A673 (cell line): ENCODE measurements at places on chromosomes 12 and 14. TPM values are rescaled to one million over a fixed set of nuclear protein-coding genes. Genes with fewer than 3 reads are reported as not detected.

The CMKLR1 gene
- total RNA-seq, result 0.24 and 0.57 TPM in 2 replicates

The RNF10 gene
- total RNA-seq, result 225 and 240 TPM in 2 replicates

DNA sequence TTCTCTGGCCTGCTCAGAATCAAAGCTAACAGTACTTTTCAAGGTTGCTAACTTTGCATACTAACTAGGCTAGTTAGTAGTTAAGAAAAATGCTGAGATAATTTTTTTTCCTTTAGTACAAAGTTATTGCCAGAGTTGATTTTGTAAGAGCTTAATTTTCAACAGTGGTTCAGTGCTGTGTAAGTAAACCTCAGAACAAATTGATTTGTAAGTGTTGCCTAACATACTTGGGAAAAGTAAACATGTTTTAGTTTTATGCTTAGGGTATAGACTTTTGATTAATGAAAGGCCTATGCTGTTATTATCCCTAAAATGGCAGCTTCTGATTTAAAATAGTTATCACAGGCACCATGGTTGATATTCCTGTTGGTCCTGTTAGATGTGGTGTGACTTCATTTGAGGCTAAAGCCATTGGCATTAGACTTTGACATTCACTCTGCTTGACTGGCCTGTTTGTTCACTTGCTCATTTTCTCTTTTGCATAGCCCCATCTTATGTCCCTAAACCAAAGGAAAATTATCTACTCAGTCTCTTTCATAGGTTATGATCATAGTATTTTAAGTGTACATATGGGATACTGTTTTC is 5.2 kb downstream of the CMAS start:
- no peaks in the 10 kb centered on the region for H3K27me3 ChIP-seq
- peaks cover 7% of the 10 kb centered on the region for H3K4me1 ChIP-seq
- H3K4me3 ChIP-seq, result no peak overlapping the region
- no peak overlapping the region for H3K27ac ChIP-seq

DNA sequence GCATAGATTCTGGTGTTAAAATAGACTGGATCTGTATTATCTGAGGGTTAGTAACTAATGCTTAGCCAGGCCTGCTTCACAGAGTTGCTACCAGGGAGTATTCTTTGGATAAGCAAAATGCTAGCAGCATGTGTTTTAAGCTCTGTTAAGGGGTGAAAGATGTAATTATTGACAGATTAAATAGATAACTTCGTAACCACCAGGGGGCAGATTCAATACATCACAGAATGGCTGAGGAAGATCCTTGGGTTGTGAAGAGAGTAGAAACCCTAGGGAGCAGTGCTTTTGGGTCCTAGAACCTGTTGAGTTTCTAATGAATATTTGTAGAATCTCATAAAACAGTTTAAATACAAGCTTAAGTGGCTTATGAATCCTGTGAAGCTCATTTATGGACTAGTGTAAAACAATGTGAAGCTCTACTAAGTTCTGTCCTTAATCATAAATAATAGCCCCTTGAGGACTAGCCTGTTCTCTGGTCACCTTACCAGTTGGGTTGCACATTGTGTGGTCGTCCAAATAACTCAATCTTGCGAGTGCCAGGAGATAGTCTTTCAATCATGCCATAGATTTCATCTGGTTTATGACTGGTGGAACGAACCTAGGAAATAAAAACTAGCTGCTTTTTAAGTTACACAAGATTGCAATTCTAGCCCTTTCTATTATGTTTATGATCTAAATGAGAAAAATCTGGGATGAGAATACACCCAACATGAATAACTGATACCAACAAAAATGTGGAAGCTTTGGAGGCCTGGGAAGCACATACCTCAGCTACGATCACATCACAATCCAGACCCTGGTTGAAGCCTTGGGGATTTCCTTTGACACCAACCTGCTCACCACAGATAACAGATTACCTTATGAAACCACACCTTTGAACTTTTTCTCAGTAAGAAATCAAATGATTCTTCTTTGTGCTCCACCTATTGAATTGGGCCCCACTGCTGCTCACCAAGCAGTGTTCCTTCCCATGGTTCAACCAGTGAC is 12.3 kb downstream of the METTL3 start:
- no peaks in the 10 kb centered on the region for H3K4me1 ChIP-seq
- peaks cover 95% of the 10 kb centered on the region for H3K36me3 ChIP-seq
- H3K4me3 ChIP-seq, result no peak overlapping the region
- DNase-seq, result peak; percentile 85
- H3K27me3 ChIP-seq, result no peaks in the 10 kb centered on the region

DNA sequence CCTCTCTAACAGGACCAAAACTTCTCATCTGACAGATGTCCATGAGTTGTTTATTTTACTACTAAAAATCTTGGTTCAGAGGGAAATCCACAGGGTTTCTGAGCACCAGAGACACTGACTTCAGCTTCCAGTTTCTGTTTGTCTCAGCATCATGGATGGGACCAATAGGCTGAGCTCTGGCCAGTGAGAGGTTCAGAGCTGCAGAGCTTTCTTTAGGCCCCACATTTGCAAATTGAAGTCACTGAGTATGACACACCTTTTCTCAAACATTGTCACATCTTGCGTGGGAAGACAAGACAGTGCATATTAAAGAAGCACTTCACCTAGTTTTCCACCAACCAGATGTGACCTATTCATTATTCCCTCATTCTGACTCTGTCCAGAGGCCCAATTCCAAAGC is 45.2 kb downstream of the RDH12 start:
- no peak overlapping the region for H3K4me3 ChIP-seq
- no peaks in the 10 kb centered on the region for H3K36me3 ChIP-seq
- no peak overlapping the region for H3K27ac ChIP-seq
- DNase-seq, result no peak
- no peaks in the 10 kb centered on the region for H3K4me1 ChIP-seq
